ENCODE measurements at places on chromosomes 12 and 14. TPM values are rescaled to one million over a fixed set of nuclear protein-coding genes. Genes with fewer than 3 reads are reported as not detected.

Gene RPS6KL1
- total RNA-seq, result 2.2 TPM

Gene CPNE6
- not detected for total RNA-seq

Gene SERPINA12
- not detected for total RNA-seq

Gene KRT71
- total RNA-seq, result not detected

Gene KRT74
- not detected for total RNA-seq

Gene TEAD4
- total RNA-seq, result 22.5 TPM

Gene TAS2R43
- total RNA-seq, result 4.5 TPM

Gene CHGA
- not detected for total RNA-seq

Gene PTPRR
- not detected for total RNA-seq

Gene PTGER2
- 1.3 TPM for total RNA-seq

Gene GALNT8
- under 0.01 TPM for total RNA-seq
